ENCODE measurements at places on chromosomes 5 and 9. TPM values are rescaled to one million over a fixed set of nuclear protein-coding genes. Genes with fewer than 3 reads are reported as not detected.

DNA sequence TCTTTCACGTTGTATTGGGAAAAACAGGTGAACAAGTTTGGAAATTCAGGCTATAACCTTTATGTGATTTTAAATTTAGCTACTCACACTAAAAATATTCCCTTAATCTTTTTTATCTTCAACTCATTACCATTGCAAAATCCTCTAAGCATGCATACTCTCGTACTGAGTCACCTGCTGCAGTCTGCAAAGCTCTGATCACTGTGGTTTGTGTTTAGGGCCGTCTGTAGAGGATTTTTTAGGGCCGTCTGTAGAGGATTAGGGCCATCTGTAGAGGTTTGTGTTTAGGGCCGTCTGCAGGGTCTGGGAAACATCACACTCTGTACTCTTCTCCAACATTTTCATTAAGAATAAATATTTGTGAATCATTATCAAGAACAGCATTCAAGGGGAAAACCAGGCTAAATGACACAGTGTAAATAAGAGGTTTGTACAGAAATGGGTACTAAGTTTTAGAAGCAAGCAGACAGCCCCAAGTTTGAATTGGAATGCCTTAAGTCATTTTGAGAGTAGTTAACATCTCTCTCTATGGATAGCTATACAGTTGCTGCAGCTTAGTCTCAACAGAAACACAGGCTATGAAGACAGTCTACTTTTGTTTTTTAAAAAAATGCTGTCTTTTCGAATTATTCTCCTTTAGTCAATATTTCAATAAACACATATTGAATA lies 155.0 kb upstream of the TSLP start:
- H3K27me3 ChIP-seq: no peaks in the 10 kb centered on the region
- H3K4me1 ChIP-seq: peaks cover 24% of the 10 kb centered on the region

- no peak overlapping the region for H3K4me3 ChIP-seq
- H3K27ac ChIP-seq: no peak overlapping the region
- H3K4me1 ChIP-seq: no peaks in the 10 kb centered on the region
These were observed 8.6 kb upstream of the SLC12A7 start for GRCh38 chr5:1120236-1120999.

DNA sequence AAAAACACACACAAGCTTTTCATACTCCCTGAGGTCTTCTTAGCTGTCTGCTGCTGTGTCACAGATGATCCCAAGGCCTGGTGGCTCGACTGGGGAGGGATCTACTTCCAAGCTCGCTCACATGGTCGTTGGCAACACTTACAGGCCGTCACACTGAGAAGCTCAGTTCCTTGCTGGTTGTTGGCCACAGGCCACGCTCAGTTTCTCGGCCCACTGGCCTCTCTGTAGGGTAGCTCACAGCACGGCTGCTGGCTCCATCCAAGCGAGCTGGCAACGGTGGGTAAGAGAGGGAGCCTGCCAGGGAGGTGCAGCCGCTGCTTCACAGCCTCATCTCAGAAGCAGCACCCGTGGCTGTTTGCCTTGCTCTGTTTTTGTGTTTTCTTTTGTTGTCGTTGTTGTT lies 43.8 kb upstream of the GFPT2 start:
- H3K36me3 ChIP-seq: no peaks in the 10 kb centered on the region
- no peak for DNase-seq
- H3K27me3 ChIP-seq: 0 out of 2 replicates have a peak, but pooled peaks cover 4% of the 10 kb centered on the region
- H3K4me3 ChIP-seq: no peak overlapping the region

Gene SLC34A1
- not detected for total RNA-seq

GRCh38 chr5:160494451-160494850 lies 72.8 kb downstream of the PTTG1 start:
- H3K36me3 ChIP-seq: no peaks in the 10 kb centered on the region
- H3K4me3 ChIP-seq: no peak overlapping the region
- DNase-seq: no peak
- H3K27ac ChIP-seq: no peak overlapping the region
- H3K4me1 ChIP-seq: peaks cover 13% of the 10 kb centered on the region
- H3K27me3 ChIP-seq: no peaks in the 10 kb centered on the region

GRCh38 chr5:50711280-50711679 lies 44.8 kb downstream of the PARP8 start:
- DNase-seq: no peak
- H3K27ac ChIP-seq: no peak overlapping the region
- no peaks in the 10 kb centered on the region for H3K27me3 ChIP-seq

DNA sequence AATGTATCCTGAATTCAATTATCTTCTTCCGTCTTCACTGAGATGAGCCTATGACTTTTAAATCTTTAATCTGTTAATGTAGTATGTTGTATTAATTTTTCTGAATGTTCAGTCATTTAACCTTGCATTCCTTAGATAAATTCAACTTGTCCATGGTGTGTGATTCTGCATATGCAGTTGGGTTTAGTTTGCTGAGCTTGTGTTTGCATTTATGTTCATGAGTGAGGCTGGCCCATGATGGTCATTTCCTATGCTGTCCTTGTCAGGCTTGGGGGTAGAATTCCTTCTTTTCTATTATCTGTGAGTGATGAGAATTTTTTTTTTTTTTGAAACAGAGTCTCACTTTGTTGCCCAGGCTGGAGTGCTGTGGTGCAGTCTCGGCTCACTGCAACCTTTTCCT lies 131.8 kb upstream of the COL5A1 start:
- H3K27me3 ChIP-seq: no peaks in the 10 kb centered on the region
- no peak overlapping the region for H3K27ac ChIP-seq
- H3K4me1 ChIP-seq: no peaks in the 10 kb centered on the region
- no peaks in the 10 kb centered on the region for H3K36me3 ChIP-seq
- H3K4me3 ChIP-seq: no peak overlapping the region
- DNase-seq: no peak

DNA sequence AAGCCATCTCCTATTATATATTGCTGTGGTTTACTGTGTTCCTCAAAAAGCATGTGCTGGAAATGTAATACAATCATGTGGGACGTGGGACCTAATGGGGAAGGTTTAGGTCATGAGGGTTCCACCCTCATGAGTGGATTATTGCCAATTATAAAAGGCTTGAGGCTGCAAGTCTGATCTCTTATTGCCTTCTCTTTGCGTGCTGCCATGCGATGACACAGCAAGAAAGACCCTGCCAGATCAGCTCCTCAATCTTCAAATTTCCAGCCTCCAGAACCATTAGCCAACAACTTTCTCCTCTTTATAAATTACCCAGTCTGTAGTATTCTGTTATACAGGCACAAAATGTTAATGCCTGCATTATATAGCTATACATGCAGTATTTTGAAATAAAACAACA lies 45.4 kb downstream of the MARCHF11 start:
- H3K27me3 ChIP-seq: no peaks in the 10 kb centered on the region
- H3K4me1 ChIP-seq: no peaks in the 10 kb centered on the region
- H3K27ac ChIP-seq: no peak overlapping the region
- no peak overlapping the region for H3K4me3 ChIP-seq

- 0 out of 2 replicates have a peak, but pooled peaks cover 6% of the 10 kb centered on the region for H3K27me3 ChIP-seq
- H3K27ac ChIP-seq: no peak overlapping the region
- no peaks in the 10 kb centered on the region for H3K4me1 ChIP-seq
- H3K36me3 ChIP-seq: no peaks in the 10 kb centered on the region
- DNase-seq: no peak
These were observed 285.8 kb downstream of the ZNF608 start for GRCh38 chr5:124460642-124461041.

Gene CEP72
- 7.2 TPM for total RNA-seq

Gene PAEP
- not detected for total RNA-seq

DNA sequence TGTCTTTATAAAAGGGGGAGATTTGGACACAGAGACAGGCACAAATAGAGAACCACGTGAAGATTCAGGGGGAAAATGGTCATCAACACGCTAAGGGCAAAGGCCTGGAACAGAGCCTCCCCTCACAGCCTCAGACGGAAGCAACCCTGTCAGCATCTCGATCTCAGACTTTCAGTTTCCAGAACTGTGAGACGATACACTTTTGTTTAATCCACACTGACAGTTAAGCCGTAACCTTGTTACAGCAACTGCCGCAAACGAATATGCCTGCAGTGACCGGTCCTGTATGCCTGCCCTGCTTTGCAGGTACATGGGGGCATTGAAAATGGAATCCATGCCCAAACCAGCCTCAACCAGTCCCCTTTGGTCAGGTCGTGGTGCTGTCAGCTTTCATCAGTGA lies 139.5 kb downstream of the ATPSCKMT start:
- H3K27ac ChIP-seq: no peak overlapping the region
- DNase-seq: no peak
- no peaks in the 10 kb centered on the region for H3K36me3 ChIP-seq
- H3K27me3 ChIP-seq: no peaks in the 10 kb centered on the region

DNA sequence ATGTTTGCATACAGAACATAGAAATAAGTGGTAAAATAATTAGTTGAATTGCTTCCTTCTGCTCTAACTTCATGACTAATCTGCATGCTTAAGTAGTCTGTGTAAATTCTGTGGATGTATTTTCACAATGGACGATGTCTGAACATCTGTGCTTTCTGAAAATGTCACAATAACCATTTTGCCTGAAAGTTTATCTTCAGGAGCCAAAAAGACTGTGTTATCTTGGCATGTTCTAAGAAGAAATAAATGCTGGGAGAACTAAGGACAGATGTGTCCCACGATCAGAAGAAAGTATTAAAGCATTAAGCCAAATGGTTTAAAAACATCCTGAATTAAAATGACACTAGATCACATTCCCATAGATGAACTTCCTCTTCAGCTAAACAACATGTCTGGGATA lies 397.6 kb downstream of the SPOCK1 start:
- H3K4me1 ChIP-seq: peaks cover 23% of the 10 kb centered on the region
- H3K27ac ChIP-seq: 0 out of 2 replicates have a peak overlapping the region, but pooled peaks have one; percentile 15
- H3K27me3 ChIP-seq: no peaks in the 10 kb centered on the region
- H3K36me3 ChIP-seq: no peaks in the 10 kb centered on the region
- H3K4me3 ChIP-seq: no peak overlapping the region
- DNase-seq: peak; percentile 59

- no peak overlapping the region for H3K4me3 ChIP-seq
- no peaks in the 10 kb centered on the region for H3K36me3 ChIP-seq
- peak; percentile 33 for DNase-seq
- H3K27ac ChIP-seq: peak overlapping the region; percentile 73
These were observed 45.1 kb upstream of the UGCG start for GRCh38 chr9:111851553-111851952.
